ENCODE measurements at places on chromosomes 1 and 21.

- DNase-seq, result no peak
Measured at GRCh38 chr1:187641015-187641414, 812.3 kb downstream of the PLA2G4A start.

DNA sequence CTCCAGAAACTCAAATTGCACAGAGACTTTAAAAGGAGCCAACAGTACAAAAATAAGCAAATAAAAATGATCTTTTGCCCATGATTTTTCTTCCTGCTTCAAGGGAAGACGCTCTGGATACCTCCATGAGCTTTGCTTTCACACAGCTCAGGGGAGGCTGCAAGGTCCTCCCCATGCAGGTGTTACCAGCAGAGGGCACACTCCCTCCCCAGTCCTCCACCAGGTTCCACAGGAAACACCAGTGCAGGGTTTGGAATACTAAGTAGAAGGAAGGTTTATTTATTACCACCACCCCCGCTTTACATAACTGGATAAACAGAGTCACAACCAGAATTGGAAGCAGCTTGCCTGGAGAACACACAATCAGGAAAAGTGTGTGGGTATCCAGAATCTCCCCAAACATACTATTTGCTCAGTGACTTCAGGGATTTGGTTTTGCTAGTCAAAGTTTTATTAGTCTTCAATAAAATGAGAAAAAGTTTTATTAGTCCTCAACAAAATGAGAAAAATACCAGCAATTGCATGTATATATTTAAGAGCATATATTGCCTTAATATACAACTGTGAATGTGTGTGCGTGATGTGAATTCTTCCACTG, 37.3 kb downstream of the HSD3B1 start:
- no peak for DNase-seq

GRCh38 chr1:62245201-62245600, 50.6 kb downstream of the L1TD1 start:
- DNase-seq, result no peak

GRCh38 chr1:25911162-25911561, 4.9 kb upstream of the STMN1 start:
- DNase-seq, result no peak

- DNase-seq, result no peak
Measured at GRCh38 chr1:198606020-198606438, 32.8 kb upstream of the PTPRC start.

DNA sequence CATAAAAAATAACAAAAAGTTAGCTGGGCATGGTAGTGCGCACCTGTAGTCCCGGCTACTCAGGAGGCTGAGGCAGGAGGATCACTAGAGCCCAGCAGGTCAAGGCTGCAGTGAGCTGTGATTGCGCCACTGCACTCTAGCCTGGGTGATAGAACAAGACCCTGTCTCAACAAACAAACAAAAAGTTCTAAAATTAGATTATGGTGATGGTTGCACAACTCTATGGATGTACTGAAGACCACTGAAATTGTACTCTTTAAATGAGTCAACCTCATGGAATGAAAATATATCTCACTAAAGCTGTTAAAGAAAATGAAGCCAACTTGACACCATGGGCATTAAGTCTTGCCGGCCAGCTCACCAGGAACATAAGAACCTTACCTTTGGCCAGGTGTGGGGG, 9.1 kb downstream of the MRAP start:
- DNase-seq, result no peak

DNA sequence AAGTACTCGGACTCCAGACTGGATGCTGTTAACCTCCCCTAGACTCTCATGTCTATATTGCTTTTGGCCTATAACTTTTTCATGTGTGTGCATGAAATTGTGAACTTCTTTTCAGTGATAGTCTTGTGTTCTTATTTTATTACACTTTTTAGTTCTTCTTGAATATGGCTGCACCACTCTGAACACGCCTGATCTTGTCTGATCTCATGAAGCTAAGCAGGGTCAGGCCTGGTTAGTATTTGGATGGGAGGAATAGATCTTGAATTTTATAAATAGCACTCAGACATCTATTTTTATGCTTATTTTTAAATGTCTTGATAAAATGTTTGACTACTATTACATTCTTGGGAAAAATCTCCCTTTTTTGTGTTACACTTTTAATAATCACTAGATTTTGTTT, 22.4 kb downstream of the TCP10L start:
- no peak for DNase-seq

DNA sequence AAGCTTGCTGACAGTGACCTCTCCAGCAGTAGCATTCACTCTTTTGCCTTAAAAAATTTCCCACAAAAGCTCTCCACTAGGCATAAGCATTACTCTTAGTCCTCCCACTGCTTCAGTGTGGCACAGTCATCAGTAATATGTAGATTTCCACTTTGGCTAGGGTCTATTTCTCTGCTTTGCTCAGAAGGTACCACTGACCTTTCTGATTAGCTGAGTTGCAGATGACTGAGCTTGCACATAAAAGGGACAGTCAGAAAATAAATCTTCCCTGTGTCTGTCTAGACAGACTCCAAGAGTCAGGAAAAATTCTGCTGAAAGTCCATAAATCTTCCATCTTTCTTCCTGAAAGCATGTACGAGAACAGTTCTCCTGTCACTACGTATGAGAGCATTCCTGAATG, 56.6 kb upstream of the APP start:
- DNase-seq, result no peak

DNA sequence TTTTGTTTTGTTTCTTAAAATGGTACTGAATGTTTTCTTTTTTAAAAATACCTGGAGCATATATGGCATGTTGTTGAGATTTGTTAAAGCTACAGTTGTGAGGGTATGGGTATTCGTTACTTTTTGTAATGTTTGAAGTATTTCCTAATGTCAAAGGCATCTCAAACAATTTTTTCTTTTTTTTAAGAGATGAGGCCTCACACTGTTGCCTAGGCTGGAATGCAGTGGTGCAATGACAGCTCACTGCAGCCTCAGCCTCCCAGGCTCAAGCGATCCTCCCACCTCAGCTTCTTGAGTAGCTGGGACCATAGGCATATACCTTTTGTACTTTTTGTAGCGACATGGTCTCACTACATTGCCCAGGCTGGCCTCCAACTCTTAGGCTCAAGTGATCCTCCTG, 16.1 kb downstream of the CLCN6 start:
- DNase-seq, result no peak

DNA sequence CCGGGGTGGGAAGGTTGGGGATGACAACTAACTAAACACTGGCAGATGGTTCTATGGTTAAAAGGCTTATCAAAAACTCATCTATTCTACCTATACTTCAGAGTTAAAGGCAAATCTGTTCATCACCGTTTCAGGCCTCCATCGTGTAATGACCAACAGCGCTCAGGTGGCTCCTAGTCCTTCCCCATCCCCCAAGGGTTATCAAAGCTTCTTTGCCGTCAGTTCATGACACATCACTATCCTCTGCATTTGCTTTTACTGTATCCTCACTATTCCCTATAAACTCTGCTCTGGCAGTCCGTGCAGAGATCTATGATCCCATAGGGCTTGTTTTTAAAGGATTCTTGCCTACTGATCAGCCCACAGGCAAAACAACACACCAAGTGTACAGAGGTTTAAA, 8.2 kb downstream of the HMGN1 start:
- DNase-seq, result peak; percentile 23

DNA sequence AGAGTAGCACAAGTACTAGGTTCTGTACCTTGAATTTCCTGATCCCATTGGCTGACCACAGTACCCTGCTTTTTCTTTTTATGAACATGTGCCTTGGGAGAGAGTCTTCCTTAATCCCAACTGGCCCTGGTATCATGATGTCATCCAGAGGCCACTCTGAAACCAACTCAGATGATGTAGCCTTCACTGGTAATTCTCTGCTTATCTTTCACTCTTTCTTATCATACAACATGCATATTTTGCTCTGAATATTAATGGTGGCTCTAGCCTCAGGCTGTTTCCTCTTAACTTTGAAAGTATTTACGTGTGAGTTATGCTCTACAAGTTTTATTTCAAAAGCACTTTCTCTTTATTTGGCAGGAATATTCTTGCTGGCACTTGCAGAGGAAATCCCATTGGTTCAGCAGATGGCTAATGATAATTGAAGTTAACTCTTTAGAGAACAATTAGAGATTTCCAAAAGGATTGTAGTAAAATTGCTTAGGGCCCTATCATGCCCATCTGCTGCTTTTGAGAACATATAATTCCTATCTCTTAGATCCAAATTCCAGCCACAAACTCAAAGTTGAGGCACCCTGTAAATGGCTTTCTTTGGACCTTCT, 86.1 kb downstream of the PTGER3 start:
- no peak for DNase-seq

- no peak for DNase-seq
Measured at GRCh38 chr1:7534061-7534825, 236.9 kb upstream of the VAMP3 start.

GRCh38 chr1:6906783-6907182, 121.5 kb downstream of the CAMTA1 start:
- no peak for DNase-seq

GRCh38 chr1:44347280-44347679, 7.8 kb downstream of the ERI3 start:
- no peak for DNase-seq

DNA sequence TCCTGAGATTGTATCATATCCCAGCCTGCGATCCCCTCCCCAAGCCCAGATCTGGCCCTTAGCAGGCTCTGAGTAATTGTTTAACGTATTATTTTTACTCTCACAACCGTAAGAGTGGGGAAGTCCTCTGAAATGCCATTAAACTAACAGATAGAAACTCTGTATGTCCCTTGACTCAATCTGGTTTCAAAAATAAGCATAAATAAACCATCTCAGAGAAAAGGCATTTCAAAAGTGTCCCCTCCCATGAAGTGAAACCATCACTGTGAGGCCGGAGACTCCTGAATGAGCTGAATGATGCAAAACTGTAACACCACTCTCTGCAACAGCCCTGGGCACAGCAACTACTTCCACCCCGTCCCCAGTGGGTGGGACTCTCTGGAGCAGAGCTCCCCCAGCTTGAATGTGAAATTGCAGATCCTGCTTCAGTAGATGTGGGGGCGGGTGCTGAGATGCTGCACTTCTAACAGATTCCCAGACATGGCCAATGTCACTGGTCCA, 104.1 kb downstream of the SYF2 start:
- no peak for DNase-seq

GRCh38 chr1:92973203-92973897, 12.1 kb upstream of the DIPK1A start:
- DNase-seq, result no peak

- peak; percentile 58 for DNase-seq
Measured at GRCh38 chr1:2650967-2651645, 18.3 kb upstream of the MMEL1 start.

- no peak for DNase-seq
Measured at GRCh38 chr1:210883821-210884220, 250.1 kb downstream of the KCNH1 start.

DNA sequence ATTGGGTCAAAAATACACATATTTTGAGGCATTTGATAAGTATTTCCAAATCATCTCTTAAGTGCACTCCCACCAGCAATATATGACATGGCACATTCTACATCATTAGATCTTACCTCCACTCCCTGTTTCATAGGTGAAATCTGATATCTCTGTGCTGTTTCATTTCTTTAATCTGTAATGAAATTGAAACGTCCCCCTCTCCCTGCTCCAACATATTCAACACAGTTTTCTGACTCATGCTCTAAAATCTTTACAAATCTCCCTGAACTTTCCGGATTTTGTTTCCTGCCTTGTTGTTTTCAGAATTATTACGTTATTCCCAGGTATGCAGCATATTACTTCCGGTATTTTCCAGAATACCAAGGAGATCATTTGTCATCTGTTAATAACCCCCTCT, 66.1 kb upstream of the AKT3 start:
- no peak for DNase-seq

GRCh38 chr21:33940164-33940880, 24.7 kb upstream of the ATP5PO start:
- no peak for DNase-seq

DNA sequence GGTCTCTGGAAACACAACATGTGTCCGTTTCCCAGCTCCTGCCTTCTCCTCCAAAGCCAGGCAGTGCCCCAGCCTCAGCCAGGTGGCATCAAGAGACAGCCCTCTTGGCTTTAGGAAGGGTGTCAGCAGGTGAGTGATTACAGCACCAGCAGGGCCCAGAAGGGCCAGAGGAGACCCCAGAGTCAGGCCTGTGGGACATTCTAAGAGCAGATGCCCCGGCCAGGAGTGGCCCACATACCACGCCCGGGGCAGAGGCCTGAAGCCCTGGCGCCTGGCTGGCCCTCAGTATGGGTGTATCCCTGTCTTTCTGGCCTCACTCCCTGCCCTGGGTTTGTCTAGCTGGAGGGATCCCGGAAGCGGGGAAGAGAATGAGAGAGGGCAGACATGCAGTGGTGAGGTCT, 109.2 kb downstream of the CASZ1 start:
- no peak for DNase-seq

- no peak for DNase-seq
Measured at GRCh38 chr1:22915816-22916470, 56.7 kb downstream of the LACTBL1 start.

- no peak for DNase-seq
Measured at GRCh38 chr1:164907666-164908065, 348.7 kb downstream of the PBX1 start.

GRCh38 chr1:219461981-219462400, 150.9 kb downstream of the ZC3H11B start:
- DNase-seq, result no peak

GRCh38 chr1:108051631-108052377, 86.8 kb upstream of the VAV3 start:
- DNase-seq, result no peak

GRCh38 chr1:41135196-41135947, 106.7 kb downstream of the SCMH1 start:
- DNase-seq, result no peak

- DNase-seq, result no peak
Measured at GRCh38 chr1:14724678-14725077, 126.2 kb downstream of the KAZN start.

DNA sequence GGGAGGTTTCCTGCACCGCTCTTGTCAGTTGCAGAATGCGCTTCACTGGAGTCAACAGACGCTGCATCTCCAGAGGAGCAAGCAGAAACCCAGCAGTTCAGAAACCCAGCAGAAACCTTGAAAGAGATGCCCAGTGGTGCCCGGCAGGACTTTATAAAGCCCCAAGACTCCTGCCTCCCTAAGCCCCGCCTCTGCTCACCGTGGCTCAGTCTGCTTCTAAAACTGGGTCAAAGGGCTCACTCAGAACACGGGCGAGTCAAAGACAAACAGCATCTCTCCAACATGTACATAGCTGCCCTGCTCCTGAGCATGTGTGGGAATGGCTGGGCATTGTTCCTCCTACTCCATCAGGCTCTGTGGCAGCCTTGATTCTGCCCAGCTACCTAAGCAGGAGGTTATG, at the start of gene HMGCS2:
Gene HMGCS2, minus strand, starts transcription at position 128 of the 400 bp plus-strand sequence. Its CDS starts 61 bp downstream, at position 67.
- no peak for DNase-seq
